Activated CD4-positive, alpha-beta T cell treated with anti-CD3 and anti-CD28 coated beads, Interleukin-2, amount 50 U/mL, for 1 hour (primary cell): ENCODE measurements at places on chromosomes 12 and 14.

- DNase-seq, result no peak
Measured at GRCh38 chr12:11943919-11944700, 126.6 kb upstream of the BCL2L14 start.

GRCh38 chr14:105894978-105895881, 368.8 kb downstream of the TMEM121 start:
- no peak for DNase-seq

- no peak for DNase-seq
Measured at GRCh38 chr12:10392394-10392930, 2.6 kb upstream of the KLRK1 start.

DNA sequence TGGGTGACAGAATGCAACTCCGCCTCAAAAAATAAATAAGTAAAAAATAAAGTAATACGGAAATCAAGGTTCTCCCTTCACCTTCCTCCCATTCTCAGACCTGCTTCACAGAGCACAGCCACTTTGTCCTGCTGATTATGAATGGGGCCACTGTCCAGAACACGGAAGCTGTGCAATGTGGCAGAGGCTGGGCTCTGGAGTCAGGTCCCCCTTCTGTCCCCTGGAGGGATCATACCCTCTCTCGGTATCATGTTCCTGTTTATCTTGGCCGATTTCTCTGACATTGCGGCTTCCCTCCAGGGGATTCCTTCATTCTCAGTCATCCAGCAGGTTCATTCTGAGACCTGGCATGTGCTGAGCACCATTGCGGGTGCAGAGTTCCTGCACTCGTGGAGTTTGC, 11.3 kb downstream of the PPP2R5C start:
- DNase-seq, result no peak

DNA sequence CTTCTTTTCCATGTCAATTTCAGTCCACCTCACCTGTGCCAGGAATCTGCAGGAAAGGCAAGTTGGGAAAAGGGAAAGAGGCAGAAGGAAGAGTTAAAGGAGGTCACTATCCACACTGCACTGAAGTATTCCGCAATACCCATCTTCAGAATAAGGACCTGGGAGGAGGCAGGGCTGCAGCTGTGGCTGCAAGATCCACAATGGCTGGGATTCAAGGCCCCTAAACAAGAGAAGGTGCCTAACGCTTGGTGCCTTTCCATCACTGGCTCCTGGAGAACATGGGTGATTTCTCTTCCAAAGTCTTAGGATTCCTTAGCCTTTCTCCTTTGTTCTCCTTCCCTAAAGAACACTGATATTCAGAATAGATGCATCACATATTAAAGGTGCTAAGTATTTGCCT, 204.0 kb downstream of the GRIN2B start:
- DNase-seq, result no peak

DNA sequence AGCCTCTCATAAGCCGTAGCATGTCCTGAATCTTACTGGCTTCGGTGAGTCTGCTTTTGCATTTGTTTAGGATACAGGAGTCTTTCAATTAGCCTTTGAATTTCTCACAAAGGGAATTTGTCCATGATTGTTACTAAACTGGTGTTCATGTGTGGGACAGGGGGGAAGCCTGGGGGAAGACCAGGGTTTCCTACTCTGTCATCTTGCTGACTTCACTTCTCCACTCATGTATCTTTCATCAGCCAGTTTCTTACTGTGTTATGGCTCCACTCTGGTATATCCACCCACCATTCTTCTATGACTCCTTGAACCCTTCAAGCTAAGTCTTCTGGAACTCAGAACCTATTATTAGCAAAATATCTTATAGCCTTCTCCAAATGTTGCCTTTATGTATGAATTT, 31.7 kb upstream of the A2M start:
- no peak for DNase-seq

GRCh38 chr14:101084436-101084826, 180.9 kb upstream of the RTL1 start:
- DNase-seq, result no peak

- peak; percentile 78 for DNase-seq
Measured at GRCh38 chr12:7108796-7109571, at the start of gene C1RL. C1RL (minus strand) TSS chr12:7109214; CDS start chr12:7109180, 34 bp downstream.

DNA sequence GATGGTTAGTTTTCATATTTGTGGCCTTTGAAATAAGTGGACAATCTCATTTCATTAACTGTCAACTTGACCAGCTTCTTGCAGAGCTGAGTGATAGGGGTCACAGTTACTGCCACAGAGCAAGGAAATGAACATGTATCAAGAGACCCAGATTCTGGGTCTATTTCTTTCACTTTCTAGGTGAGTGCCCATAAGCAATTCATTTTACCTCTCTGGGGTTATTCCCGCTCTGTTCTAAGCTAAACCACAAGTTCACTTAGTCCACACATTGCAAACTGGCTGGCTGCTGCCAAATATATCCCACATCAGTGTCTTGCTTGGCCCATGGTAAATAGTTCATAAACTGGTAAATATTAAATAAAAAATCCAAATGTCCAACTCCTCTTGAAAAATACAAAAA, 29.9 kb downstream of the GPHB5 start:
- DNase-seq, result no peak

GRCh38 chr12:95705143-95705542, 85.4 kb downstream of the NTN4 start:
- DNase-seq, result no peak

DNA sequence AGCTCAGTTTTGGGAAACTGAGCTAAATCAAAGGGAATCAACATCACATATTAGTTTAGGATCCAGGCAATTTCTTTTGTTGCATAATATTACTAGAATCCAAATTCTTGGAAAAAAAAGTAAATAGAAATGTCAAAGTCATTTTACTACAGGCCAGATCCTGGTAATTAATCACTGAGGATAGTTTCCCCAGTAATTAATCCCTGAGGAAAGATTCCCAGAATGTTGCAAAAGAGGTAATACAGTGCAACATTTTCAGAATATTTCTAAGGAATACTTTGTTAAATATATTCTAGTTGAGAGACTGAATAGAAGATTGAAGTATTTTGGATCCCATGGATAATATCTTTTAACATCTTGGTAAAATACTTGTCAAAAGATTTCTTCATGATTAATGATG, 207.0 kb upstream of the GARIN2 start:
- no peak for DNase-seq
